NCI-H510A treated with DMSO at 0.1 percent for 48 hours (cell line): ENCODE measurements at places on chromosomes 5 and 9.
A peak's percentile ranks its signal among the peaks of the same experiment; 100 is the strongest.

DNA sequence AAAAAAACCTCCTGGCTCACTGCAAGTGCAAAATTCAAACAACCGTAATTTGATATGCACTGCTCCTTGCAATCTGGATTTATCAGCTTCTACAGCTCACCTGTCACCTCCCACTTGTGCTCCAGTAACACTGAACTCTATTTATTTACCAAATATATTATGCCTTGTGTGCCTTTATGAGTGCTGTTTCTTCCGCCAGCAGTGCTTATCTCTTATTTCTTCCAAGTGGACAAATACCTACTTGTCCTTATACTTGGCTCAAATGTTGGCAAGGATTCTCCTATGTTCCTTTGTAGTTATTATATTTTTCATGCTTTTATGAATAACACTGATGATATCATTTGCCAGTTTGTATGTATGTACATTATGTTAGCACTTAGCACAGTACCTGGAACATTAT is 145.7 kb upstream of the ARRDC3 start:
- peak; percentile 59 for DNase-seq

DNA sequence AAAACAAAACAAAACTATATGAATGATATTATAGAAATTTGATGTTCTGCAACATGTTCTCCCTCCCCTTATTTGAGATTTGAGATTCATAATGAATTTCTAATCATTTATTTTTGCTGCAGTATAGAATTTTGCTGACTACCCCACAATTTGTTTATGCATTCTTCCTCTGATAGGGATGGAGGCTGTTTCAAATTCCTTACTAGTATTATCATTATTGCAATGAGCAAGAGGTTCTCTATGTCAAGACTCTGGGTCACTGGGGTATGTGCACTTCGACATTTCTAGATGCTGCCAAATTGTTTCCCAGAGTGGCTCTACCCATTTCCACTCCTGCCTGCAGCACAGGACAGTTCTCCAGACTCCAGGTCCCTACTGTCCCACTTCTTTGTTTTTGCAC is 54.9 kb upstream of the DAB2IP start:
- DNase-seq, result no peak

GRCh38 chr5:141002605-141002965 is 36.3 kb downstream of the PCDHAC2 start:
- no peak for DNase-seq

DNA sequence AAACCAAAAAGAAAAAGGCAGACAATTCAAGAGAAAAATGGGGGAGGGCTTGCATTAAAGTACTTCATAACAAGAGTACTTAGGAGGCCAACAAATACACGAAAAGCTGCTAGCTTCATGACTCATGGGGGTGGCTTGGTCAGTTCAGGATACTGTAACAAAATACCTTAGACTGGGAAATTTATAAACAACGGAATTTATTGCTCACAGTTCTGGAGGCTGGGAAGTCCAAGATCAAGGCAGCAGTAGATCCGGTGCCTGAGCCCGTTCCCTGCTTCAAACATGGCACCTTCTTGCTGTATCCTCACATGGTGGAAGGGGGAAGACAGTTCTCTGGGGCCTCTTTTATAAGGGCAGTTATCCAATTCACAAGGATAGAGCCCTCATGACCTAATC is 111.4 kb downstream of the C9orf50 start:
- no peak for DNase-seq

DNA sequence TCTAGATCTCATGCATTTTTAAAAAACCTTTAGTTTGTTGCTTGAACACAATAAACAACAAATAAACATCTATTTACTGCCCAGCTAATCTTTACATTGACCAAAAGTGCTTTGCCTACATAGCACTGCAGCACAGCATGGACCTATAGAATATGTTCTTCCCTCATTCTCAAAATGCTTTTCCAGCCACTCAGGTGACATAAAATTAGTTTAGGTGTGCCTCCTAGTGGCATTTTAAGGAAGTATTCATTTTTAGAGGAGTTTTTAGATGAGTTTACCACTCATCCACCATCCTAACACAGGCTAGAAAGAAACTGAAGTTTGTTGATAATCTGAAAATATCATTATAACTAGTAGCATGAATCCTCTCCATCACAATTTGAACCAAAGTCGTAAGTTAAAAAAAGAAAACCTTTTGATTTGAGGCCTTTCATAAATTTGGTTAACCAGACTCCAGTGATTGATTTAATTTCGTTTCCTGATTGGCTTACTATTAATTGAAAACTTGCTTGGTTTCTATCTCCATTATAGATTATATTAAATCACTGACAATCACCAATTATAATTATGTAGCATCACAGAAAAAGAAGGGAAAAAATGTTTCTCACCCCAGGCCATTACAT is 12.6 kb downstream of the PLGRKT start:
- DNase-seq, result peak; percentile 29

GRCh38 chr9:11002705-11003104 is 389.9 kb upstream of the PTPRD start:
- no peak for DNase-seq

DNA sequence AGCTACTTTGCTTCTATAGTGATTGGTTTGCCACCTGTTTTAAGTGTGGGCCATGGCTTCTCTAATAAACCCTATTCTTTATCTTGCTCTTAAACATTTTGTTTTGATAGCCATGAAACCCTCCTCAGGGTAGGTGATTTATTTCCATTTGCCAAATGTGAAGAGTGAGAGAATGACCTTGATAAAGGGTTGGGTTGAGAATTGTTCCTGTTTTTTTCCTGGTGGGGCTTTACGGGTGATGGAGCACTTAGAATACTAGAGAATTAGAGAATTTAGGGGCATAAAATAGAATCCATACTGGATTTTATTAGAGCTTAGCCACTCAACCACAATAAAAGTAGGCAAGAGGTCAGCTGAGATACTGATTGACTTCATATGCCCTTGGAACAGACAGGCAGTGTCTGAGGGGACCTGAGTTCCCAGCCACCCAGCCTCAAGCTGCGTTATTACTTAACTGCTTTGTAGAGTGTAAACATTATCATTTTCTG is 68.9 kb downstream of the COMMD10 start:
- no peak for DNase-seq

DNA sequence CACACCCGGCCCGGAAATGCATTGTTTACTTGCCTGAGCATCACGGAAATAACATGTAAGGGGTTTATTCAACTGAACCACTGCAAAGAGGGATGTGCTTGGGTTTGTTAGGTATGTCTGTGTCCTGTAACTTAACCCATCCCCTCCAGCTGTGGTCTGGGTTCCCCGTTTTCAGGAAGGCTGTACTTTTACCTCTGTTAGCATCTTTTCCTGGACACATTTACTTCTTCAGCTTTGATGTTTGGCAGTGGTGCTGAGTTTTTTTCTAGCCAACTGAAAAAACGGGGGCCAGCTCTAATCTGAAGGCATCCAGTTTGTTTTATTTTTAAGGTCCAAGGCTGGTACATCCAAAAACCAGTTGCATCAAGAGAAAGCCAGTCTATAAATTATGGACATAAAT is 561.8 kb downstream of the BNC2 start:
- no peak for DNase-seq

GRCh38 chr9:34010979-34011378 is 37.7 kb downstream of the UBAP2 start:
- DNase-seq, result peak; percentile 4

GRCh38 chr5:173313351-173313801 is 14.8 kb downstream of the STC2 start:
- DNase-seq, result no peak

DNA sequence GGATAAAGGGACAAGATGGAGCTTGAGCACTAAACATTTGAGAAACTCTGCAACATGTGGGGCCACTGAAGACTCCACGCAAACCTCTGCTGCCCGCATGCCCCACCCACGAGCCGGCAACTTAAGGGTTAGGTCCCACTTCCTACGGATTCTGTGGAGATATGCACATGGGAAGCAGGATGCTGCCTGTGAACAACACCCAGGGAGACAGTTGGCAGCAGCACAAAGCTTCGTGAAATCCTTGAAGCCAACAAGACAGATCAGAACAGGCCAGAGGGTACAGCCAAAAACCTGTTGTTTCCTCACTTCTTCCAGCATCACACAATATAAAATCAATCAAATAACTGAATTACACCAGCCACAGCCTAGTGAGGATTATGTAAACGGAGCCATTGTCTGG is 270.4 kb downstream of the ENC1 start:
- no peak for DNase-seq

DNA sequence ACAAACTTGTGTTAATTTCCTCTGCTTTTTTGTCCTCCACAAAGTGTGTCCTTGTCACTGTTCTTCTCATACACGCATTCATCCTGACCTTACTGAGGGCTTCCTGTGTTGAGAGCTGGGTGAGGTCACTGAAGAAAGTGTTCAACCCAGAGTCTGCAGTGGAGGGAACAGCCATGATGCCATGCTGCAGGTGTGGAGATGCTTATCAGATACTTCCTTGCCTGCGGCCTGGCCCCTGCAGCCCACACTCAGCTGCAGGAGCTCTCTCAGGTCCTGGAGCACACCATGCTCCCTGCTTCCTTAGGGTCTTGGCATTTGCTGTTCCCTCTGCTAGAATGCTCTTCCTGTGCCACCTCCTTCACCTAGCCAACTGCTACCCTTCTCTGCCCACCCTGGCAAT is 108.1 kb upstream of the SPRY4 start:
- DNase-seq, result no peak

- DNase-seq, result no peak
Observed at GRCh38 chr9:96073531-96074480, 198.3 kb downstream of the ERCC6L2 start.

GRCh38 chr9:80885894-80886293 is 803.5 kb downstream of the TLE1 start:
- DNase-seq, result no peak

GRCh38 chr5:67089200-67089725 is 107.3 kb downstream of the CD180 start:
- no peak for DNase-seq

DNA sequence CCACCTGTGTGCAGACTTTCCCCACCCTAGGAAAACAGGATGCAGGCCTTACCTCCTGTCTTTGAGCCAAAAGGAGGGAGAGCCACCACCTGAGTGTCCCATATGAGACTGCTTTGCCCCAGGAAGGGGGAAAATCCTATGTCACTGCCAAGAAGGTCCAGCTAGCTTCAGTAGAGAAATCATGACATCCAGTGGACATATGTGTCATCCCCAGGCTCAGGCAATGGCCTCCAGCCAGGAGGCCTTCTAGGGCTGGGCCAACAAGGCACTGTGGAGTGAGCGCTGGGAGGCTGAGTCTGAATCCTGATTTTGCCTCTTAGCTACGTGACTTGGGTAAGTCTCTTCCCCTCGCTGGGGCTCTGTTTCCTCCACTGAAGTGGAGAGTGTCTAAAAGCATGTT is 60.2 kb downstream of the SMIM23 start:
- DNase-seq, result no peak

DNA sequence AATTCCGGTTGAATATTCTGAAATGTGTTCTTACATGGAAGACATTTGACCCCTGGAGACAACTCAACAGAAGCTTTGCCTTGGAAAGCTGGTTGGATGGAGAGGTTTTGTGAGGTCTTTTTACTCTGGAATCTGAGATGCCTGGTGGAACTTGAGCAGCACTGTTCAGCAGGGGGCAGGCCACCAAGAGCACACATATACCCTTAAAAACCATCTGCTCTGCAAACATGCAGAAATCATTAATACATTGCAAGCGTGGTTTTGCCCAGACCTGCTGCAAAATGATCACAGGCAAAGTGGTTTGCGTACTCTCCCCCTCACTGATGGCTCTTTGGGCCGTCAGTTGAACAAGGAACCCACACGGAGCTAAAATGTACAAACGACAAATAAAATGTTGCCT is 32.8 kb upstream of the DAP start:
- no peak for DNase-seq

DNA sequence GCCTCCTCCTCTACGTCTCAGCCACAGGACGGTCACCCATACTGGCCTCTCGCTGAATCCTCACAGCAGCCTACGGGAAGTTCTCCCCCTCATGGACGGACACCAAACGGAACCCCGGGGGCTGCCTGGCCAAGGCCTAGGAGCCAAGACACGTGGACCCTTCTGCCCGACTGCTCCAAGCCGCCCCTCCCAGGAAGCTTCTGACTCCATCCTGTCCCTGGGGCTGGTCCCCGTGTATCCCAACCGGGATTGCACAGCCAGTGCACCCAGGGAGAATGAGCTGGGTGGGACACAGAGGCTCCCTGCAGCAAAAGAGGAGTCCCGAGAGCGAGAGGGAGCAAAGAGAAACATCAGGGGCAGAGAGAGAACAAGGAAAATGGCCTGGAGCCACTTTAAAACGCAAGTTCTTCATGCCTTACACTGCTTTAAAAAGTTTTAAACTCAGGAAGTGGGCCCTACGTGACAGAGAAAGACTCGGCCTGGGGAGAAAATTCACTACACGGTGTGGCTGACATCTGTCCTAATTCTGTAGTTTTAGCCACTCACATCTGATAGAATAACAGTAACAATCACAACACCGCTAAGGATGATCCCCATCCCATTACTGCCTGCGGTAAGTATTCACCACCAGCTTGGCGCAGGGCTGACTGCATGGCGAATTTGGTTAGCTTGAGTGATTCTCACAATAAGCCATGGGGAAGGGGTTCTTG is 3.0 kb downstream of the FAM78A start:
- no peak for DNase-seq

GRCh38 chr5:111227801-111228200 is 3.6 kb downstream of the CAMK4 start:
- DNase-seq, result no peak

- DNase-seq, result no peak
Observed at GRCh38 chr9:87149799-87150198, 202.5 kb upstream of the GAS1 start.

DNA sequence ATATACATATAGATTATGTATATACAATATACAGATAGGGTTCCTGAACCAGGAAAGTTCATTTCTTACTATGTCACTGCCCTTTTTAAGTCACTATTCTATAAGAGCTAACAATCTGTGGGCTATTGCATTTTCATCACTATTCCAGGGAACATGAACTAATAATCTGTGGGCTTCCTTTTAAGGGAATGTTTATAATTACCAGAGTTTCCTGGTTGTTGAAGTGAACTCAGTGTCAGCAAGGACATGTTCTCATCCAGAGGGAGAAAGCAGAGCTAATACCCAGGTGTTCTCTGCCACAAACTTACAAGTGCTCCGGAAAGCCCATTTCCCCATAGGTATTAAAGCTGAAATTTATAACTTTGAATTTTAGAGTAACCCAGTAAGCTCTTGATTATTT is 69.6 kb downstream of the CWC27 start:
- DNase-seq, result no peak

- no peak for DNase-seq
Observed at GRCh38 chr9:101514071-101514470, 19.6 kb upstream of the RNF20 start.
